ENCODE measurements at places on chromosomes 7 and 10.

DNA sequence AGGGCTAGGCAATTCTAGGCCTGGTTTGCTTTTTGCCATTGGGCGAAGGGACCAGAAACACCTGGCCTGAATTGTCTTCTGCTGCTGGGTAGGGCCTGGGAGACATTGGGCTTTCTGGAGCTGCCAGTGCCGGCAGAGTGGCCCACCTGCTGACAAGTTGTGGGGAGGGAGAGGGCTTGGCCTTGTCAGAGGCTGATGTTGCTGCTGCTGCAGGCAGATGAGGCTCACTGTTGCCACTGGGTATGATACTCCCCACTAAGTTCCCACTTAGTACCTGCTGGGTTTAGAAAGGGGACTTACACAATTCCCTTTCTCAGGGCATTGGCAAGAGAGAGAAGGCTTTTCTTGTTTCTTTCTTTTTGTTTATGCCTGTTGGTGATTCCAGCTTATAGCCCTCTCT lies 289.6 kb upstream of the NPVF start:
- DNase-seq, result no peak

DNA sequence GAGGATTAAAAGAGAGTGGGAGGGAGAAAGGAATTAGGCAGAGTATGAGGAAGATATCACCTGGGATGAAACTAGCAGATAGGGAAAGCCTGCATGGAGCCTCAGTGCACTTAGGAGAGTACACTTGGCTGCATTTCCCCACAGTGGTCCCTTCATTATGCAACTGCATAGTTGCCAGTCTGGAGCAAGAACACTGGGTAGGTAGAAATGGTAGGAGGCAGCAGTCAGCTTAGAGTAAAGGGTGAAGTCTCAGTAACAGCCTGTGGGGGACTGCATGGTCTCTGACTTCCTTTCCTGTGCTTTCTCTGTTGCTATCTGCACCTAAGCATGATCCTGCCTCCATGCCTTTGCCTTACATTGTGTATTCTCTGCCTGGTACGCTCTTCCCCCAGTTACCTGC lies 14.0 kb upstream of the PCGF5 start:
- DNase-seq, result no peak

GRCh38 chr7:75879771-75880184 lies 944 bp downstream of the RHBDD2 start:
- DNase-seq, result no peak

- no peak for DNase-seq
Observed at GRCh38 chr7:95476072-95476847, 9.5 kb upstream of the ASB4 start.

DNA sequence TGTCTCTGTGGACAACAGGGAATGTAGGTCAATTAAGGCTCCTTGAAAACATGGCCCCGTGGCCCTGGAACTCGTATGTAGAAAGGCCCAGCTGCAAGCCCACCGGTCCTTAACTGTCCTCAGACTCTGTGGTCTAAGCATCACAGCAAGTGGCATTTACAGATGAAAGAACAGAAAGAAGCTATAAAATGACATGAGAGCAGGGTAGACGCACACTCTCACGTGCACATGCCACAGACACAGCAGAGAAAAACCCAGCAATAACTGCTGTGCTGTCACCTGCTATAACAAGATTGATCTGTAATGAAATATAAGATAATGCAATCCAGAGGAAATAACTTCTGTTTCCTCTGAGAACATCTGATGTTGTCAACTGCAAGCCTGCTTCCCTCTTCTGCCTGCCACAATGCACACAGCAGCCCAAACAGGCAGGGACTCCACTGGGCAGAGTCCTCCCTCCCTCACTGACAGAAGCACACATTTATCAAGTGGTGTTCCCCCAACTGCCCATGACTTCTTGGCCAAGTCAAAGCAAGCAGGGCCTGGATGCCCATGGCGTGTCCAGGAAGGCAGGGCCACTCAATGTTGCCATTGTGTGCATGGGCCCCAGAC lies 63.9 kb downstream of the GFRA1 start:
- no peak for DNase-seq
